ENCODE measurements at places on chromosomes 6 and 20.

GRCh38 chr6:89711801-89712200, 73.3 kb upstream of the LYRM2 start:
- no peak for DNase-seq

DNA sequence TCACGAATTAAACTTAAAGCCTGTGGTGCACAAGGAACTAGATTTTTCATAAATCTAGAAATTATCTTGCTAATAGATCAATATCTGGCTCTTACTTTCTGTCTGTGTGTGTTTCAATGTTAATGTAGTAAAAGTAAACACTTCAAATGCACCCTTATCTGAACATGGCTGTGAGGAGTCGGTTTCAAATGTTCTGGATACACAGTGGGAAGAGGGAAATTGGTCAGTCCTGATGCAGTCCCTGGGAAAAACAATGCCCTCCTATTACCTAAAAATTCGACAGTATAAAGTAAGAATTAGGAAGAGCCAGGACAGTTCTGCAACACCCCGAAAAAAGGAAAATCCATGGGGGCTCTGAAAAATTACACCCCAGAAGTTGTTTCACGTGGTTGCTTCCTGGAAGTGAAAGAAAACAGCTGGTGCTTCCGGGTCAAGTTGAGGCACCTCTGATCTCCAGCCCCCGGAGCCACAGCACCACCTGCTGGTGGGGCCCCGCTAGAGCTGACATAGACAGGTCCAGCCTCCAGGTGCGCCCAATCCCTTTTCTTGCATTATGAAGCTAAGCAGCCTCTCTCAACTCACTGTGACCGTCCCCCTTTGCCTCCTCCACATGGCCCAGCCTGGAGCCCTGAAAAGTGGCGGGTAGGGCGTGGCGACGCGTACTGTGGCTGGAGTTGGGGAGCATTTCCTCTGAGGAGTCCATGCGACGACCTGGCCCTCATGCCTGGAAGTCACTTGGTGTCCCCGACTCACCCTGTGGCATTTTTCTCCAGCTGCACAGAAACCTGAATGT, 8.3 kb downstream of the SEMG2 start:
- no peak for DNase-seq

- DNase-seq = peak; percentile 6
Measured at GRCh38 chr6:5084781-5085647, at the start of gene PPP1R3G. Gene PPP1R3G, plus strand, starts transcription at chr6:5085341. Its CDS starts 145 bp downstream, at chr6:5085486.

- no peak for DNase-seq
Measured at GRCh38 chr6:3022765-3023662, 23.3 kb downstream of the NQO2 start.

DNA sequence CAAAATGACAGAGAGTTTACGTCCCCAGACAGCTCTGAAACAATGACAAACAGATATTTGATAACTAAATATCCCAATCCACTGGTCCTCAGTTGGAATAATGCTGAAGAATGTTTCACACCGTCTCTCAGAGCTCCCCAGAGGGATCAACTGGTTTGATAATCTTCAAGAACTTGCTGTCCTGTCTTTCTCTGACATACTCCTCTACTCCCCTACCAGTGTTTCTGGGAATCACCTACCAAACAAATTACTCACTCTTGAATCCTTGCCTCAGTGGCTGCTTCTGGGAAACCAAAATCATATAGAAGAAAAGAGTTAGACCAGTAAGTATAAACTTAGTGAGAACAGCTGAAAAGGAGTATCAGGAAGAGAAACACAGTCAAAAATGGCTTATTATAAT, 469.7 kb upstream of the JAG1 start:
- no peak for DNase-seq

GRCh38 chr20:550611-551010, 7.0 kb upstream of the CSNK2A1 start:
- no peak for DNase-seq

DNA sequence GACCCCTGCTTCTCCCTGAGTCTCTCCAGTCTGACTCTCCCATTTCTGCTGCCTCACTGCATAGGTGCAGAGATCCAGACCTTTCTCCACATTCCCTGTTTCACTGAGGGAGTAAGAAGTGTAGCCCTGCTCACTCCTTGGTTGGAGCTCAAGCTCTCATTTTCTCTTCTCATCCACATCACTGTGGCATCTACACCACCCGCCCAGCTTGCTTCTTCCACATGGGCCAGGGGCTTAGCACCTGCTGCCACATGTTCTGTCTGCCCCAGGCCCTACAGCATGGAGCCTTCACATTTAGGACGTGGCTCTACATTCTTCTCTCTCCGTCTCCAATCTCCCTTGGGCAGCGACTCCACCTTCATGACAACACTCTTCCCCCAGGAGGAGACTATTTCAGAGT, 8.5 kb upstream of the GSTA5 start:
- no peak for DNase-seq

DNA sequence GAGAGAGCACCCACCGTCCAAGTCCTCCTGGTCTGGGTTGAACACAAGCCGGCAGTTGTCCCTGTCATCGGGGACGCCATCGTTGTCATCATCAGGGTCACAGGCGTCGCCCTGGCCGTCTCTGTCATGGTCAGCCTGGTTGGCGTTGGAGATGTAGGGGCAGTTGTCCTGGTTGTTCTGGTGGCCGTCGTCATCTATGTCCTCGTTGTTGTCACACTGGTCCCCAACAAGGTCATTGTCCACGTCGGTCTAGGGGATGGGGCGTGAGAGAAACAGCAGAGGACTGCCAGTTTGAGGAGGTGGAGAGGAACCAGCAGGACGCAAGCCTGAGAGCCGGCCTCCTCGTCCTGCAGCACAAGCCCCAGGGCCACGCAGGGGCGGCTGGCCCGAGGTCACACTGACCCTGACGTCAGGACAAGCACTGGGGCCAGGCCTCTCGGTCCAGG, 28.5 kb downstream of the THBS2 start:
- no peak for DNase-seq

- no peak for DNase-seq
Measured at GRCh38 chr6:12761376-12762115, 45.0 kb downstream of the PHACTR1 start.

- DNase-seq = no peak
Measured at GRCh38 chr6:75926293-75927168, 145.9 kb downstream of the IMPG1 start.
